Stimulated activated CD4-positive, alpha-beta T cell treated with anti-CD3 and anti-CD28 coated beads, Interleukin-1b, Interleukin-23, amount 100 ng/mL, for 4 hours (primary cell): ENCODE measurements at places on chromosomes 4 and X.

- peak; percentile 84 for DNase-seq
Measured at GRCh38 chrX:38327007-38327774, at the start of gene RPGR. Gene RPGR, minus strand, starts transcription at chrX:38327509. Its CDS starts 142 bp downstream, at chrX:38327367.

DNA sequence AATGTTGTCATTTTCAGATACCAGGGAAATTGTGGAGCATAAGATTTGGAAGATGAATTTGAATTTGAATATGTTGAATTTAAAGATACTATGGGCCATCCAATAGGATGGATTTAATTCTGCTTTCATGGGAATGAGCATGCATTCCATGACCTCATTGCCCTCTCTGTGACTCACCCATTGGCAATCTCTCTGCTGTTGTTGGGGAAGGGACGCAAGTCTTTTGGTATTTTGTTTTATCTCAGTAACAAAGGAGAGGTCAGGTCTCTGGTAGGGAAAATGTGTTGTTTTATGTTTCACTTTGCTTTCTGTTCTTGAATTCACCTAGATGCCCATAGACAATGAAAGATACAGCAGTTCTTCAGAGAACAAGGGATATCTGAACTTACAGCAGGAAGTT lies 42.1 kb upstream of the MAGEA4 start:
- no peak for DNase-seq

GRCh38 chr4:109735566-109736365 lies 5.9 kb upstream of the PLA2G12A start:
- DNase-seq, result no peak

GRCh38 chr4:2824836-2825381 lies 18.7 kb upstream of the ADD1 start:
- DNase-seq, result no peak

- no peak for DNase-seq
Measured at GRCh38 chrX:112863850-112864249, 23.2 kb upstream of the AMOT start.

DNA sequence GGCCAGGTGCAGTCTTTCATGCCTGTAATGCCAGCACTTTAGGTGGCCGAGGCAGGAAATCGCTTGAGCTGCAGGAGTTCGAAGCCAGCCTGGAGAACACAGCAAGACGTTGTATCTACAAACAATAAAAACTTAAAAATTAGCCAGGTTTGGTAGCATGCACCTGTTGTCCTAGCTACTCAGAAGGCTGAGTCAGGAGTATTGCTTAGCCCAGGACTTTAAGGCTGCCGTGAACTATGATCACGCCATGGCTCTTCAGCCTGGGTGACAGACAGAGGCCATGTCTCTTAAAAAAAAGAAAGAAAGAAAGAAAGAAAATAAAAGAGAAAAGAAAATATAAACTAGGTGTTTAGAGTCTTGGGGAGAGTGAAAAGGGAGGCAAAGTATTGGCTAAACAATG lies 96.4 kb upstream of the PDE5A start:
- no peak for DNase-seq

- no peak for DNase-seq
Measured at GRCh38 chr4:12286351-12286750, 857.7 kb upstream of the HS3ST1 start.

GRCh38 chr4:38857354-38858096 lies 908 bp upstream of the TLR6 start:
- no peak for DNase-seq

- DNase-seq, result no peak
Measured at GRCh38 chr4:141680060-141680459, 43.7 kb downstream of the IL15 start.

GRCh38 chr4:3527914-3528876 lies 4.0 kb downstream of the LRPAP1 start:
- DNase-seq, result no peak
